ENCODE measurements at places on chromosomes 5 and 9.

GRCh38 chr5:152688561-152689249 lies 283.6 kb upstream of the NMUR2 start:
- no peak for DNase-seq

DNA sequence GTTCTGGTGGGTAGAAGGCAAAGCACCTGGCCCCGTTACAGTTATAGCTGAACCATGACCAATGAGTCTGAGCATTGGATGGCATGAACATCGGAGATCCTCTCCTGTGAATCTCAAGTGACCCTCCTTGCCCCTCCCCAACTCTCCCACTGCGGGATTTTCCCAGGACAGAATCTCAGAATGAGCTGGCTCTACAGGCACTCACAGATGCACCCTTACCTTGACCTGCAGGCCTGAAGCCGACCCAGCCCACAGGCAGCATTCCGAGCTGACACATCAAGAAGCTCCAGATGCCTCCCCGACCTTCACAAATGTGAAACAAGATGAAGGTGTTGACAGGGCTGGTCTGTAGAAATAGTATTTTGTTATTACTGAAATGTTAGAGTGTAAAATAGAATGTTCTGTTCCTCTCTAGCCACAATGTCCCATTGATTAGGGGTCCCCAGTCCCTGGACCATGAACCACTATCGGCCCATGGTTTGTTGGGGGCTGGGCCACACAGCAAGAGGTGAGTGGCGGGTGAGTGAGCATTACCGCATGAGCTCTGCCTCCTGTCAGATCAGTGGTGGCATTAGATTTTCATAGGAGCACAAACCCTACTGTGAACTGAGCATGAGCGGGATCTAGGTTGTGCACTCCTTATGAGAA lies 263.4 kb downstream of the AUH start:
- DNase-seq = no peak

- no peak for DNase-seq
These were observed 42.0 kb downstream of the PIP5K1B start for GRCh38 chr9:68747043-68747533.

DNA sequence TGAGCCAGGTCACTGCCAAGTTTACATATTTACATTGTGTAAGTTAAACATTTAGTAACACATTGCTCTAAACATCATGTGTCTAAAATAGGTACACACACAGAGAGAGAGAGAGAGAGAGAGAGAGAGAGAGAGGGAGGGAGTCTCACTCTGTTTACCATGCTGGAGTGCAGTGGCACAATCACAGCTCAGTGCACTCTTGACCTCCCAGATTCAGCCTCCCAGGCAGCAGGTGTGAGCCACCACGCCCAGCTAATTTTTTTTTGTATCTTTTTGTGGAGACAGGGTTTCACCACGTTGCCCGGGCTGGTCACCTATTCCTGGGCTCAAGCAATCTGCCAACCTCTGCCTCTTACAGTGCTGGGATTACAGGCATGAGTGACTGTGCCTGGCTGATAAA lies 1045.3 kb downstream of the TLE1 start:
- no peak for DNase-seq

DNA sequence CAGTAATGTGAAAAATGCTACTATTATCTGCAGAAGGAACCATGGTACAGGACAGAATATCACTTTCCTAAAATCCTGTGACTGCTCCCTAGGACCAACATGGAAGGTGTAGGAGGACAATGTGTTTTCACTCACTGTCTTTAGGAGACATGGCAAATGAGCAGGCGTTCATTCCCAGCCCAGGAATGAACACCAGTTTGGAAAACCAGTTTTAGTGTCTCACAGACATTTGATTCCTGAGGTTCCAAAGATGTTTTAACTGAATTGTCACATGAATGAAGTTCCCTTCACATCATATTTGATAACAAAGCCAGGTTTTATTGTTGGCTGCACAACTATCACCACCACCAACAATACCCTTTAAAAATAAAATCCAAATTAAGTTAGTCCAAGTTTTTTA lies 178.2 kb downstream of the ENC1 start:
- DNase-seq = no peak

GRCh38 chr9:125835655-125836054 lies 88.5 kb downstream of the PBX3 start:
- DNase-seq = no peak

- DNase-seq = no peak
These were observed 146.0 kb downstream of the LIFR start for GRCh38 chr5:38410304-38410990.

- no peak for DNase-seq
These were observed 11.6 kb downstream of the SRD5A1 start for GRCh38 chr5:6644794-6645241.

DNA sequence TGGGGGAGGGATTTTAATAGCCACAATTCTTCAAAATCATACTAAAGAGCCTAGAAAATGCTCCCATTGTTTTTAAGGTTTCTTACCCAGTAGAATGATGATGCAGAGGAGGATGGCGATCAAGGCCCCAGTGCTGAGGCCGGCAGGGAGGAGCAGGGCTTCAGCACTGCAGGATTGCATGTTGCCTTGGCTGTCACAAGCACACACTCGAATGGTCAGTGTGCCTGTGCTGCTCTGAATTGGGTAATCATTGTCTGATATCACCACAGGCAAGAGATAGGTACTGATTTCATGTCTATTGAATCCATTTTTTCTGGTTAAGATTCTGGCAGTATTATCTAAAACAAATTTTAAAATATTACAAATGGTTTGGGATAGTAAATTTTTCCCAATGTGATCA lies 153.3 kb downstream of the CDH10 start:
- DNase-seq = no peak

- DNase-seq = peak; percentile 86
These were observed 9.2 kb upstream of the GPRIN1 start for GRCh38 chr5:176619203-176619568.

GRCh38 chr5:166428264-166428803 lies 1863.1 kb upstream of the WWC1 start:
- DNase-seq = no peak

- DNase-seq = no peak
These were observed 58.0 kb downstream of the DOCK2 start for GRCh38 chr5:169695025-169695625.

DNA sequence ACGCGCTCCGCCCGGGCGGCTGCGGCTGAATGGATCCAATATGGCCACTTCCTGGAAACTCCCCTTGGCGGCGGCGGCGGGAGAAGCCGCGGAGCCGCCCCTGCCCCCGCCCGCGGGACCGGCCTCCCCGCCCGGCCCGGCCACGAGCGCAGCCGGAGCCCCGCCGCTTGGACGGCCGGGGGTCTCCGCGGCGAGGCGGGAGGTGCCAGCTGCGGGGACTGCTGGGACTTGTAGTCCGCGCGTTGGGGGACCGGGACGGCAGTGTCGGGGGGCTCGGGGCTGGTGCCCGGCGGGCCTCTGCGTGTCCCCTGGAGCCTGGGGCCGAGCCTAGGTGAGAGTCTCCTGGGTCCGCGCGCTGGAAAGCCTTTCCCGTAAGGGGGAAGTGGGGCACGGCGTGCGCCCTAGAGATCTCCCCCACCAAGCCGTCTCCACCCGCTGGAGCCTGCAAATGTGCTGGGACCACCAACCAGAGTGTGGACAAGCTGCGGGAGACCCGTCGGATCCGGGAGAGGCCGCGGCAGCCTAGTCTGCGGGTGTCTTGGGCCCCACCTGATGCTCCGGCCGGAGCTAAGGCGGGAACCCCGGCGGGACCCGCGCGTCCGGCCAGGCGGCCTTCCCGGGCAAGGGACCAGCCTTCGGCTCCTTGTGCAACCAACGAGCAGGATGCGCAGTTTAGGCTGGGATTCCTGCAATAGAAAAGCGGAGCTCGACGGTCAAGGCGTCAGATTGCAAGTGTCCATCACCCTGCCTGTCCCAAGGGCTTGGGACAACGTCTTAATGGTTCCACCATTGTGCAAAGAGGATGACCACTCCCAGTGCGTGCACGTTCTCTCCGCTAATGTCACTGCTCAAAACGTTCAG lies at the start of gene SEPTIN8:
Gene SEPTIN8, minus strand, starts transcription at position 31 of the 861 bp plus-strand sequence. CDS start 102 bp downstream, outside the sequence.
- no peak for DNase-seq

Data from hematopoietic multipotent progenitor cell (in vitro differentiated cells).